Activated naive CD4-positive, alpha-beta T cell (primary cell): ENCODE measurements at places on chromosomes 11 and 22.

GRCh38 chr22:47618180-47619010, 855.9 kb downstream of the TBC1D22A start:
- no peak for DNase-seq

DNA sequence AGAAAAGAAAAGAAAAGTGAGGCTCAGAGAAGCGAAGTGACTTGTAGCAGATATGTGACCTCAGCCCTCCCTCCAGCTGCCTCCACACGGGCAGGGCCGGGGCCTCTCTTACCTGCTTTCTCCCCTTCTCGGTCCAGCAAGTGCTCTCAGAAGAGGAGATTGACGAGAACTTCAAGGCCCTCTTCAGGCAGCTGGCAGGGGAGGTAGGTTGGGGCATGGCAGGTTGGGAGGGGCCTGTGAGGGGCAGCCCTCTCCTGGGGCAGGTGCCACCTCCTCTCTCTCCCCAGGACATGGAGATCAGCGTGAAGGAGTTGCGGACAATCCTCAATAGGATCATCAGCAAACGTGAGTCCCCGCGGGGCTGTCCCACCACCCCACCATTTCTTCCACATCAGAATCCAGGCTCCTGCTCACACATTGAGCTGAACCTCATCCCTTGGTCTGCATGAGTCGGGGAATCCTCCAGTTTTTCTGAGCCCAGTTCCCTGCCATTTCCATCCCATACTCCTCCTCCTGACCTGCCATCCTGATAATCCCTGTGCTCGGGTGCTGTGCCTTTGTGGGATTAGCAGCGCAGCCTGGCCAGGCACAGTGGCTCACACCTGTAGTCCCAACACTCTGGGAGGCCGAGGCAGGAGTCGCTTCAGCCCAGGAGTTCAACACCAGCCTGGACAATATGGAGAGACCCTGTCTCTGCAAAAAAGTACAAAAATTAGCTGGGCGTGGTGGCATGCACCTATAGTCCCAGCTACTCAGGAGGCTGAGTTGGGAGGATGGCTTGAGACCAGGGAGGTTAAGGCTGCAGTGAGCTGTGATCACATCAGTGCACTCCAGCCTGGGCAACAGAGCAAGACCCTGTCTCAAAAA, 26.4 kb downstream of the CAPN1 start:
- no peak for DNase-seq

DNA sequence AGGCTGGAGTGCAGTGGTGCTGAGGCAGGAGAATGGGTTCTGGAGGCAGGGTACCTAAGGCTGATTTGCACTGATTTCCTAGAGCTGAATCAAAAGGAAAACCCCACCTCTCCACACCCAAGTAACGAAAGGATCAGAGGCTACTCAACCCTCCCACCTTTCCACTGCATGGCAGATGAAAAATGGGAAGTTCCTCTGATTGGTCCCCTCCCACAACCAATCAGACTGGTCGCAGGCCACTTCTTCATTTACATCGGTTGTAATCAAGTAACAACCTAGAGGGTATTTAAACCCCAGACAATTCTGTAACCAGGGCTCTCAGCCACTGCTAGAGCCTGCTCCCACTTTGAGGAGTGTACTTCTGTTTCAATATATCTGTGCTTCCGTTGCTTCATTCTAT, 18.6 kb upstream of the PARVB start:
- no peak for DNase-seq

DNA sequence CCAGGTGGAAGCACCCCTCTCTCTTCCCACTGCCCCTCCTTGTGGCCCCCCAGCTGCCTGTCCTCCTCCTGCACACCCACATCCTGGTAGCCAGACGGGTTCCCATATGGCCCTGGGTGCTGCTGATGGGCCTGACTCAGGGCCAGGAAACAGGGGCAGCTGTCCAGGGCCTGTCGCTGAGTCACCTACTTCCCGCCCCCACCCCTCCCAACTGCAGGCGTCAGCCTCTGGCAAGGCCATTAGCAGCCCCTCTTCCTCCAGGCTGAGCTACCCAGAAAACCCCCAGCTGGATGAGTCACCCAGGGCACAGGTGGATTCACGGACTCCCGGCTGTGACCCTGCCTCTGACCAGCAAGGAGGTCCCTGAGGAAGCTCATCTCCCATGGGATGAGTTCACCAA, 6.9 kb upstream of the GAL start:
- no peak for DNase-seq

- no peak for DNase-seq
These were observed 8.0 kb upstream of the CAVIN3 start for GRCh38 chr11:6328321-6328720.

GRCh38 chr11:75555079-75555811, 6.8 kb upstream of the SERPINH1 start:
- no peak for DNase-seq

GRCh38 chr22:41758231-41758630, 42.2 kb upstream of the CCDC134 start:
- DNase-seq, result no peak

- no peak for DNase-seq
These were observed 43.1 kb upstream of the GCAT start for GRCh38 chr22:37764622-37765021.

DNA sequence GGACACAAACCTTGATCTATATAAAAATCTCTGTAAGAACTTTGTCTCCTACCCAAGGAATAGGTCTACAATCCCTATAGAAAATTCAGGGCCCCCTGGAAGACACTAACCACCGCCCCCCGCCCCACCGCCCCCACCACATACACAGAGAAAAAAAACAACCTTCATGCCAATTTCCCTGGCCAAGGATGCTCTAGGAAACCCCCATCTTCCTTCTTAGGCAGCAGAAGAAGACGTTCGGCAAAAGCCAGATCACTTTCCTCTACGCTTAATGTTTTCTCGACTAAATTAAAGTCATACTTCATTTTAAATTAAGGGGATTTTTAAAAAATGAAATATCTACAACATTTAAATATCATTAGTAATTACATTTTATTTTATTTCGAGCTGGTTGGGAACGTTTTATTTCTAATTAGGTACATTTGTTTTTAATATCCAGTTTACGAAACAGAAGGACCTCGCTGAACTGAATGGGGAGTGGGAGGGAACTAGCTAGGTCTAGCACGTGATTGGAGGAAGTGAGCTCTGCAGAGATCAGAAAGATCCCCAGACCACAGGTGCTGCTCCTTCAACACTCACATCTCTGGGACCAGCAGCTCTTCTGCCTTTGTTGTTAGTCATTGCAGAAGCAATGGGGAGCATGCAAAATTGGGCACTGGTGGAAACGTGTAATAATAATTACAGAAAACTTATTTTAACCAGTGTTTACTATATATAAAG, 472.3 kb downstream of the MN1 start:
- no peak for DNase-seq

DNA sequence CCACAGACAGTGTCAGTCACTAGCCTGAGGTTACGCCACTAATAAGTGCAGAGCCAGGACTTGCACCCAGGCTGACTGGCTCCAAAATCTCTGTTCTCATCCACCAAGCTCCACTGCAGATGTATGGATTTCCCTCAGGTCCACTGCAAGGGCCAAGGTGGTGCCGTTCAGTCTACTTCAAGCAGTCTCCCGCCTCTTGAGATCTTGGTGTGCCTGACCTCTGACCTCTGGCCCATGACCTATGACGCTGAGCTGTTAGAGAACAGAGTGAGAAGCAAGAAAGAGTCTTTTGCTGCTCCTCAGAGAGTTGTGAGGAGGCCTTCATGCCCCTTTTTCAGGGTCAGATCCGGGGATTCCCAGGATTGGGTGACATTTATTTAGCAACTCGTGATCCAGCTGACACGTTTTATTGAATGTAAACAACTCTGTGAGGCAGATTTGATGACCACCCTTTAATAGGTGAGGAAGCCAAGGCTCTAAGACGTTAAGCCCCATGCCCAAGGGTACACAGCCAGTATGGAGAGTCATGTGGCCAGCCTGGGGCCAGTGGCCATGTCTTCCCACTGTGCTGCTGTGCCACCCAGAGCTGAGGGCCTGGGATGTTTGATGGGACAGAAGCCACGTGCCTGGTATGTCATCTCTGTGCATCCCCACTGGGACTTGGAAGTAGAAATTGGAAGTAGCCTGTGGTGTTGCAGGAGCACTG, 25.2 kb downstream of the DCPS start:
- DNase-seq, result no peak
